Kidney glomerular epithelial cell (primary cell): ENCODE measurements at places on chromosomes 2 and 18.
A peak's percentile ranks its signal among the peaks of the same experiment; 100 is the strongest.

GRCh38 chr2:76381624-76382023 lies 670.9 kb upstream of the GCFC2 start:
- DNase-seq: no peak

GRCh38 chr2:84889332-84889731 lies 8.4 kb upstream of the TRABD2A start:
- no peak for DNase-seq

DNA sequence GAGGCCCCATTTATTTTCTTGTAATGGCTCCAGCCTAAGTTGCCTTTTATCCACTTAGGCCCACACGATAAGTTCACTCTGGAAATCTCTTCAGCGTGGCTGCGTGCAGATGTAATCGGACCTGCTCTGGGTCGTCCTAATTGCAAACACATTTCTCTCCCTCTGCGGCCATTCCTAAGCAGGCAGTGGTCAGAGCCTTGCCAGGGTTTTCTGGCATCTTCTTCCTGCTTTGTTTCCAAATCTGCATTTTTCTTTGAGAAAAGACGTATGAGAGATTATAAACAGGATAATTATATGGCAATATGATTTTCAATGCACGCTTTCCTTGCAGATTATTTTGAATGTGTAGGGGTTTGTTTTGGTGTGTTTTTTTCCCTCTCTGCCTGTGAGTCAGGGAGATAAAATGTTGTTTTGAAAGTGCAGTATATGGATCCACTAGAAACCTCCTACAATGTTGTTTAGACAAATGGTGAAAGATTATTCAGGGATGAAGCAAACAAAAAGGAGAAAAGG lies 239.4 kb upstream of the TANK start:
- DNase-seq: peak; percentile 37

DNA sequence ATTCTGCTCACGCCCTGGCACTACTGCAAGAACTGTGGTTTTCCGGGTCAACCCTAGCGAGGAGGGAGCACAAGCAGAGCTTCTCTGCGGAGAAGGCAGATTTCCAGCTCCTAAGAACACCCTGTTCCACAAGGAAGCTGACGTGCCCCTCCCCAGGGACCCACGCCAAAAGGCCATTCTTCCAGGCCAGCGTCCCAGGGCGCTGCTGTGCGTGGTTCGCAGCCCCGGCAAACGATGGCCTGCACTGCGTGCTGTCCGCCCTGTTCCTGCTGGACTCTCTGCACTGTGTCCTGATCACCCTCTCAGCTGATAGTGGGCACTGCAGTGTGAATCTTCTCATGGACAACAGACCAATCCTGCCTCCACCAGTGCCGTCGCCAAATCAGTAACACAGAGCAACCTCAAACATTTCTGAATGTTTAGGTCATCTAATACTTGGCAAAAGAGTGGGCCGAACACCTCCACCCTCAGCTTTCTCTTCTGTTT lies 49.1 kb downstream of the ADI1 start:
- DNase-seq: peak; percentile 46

DNA sequence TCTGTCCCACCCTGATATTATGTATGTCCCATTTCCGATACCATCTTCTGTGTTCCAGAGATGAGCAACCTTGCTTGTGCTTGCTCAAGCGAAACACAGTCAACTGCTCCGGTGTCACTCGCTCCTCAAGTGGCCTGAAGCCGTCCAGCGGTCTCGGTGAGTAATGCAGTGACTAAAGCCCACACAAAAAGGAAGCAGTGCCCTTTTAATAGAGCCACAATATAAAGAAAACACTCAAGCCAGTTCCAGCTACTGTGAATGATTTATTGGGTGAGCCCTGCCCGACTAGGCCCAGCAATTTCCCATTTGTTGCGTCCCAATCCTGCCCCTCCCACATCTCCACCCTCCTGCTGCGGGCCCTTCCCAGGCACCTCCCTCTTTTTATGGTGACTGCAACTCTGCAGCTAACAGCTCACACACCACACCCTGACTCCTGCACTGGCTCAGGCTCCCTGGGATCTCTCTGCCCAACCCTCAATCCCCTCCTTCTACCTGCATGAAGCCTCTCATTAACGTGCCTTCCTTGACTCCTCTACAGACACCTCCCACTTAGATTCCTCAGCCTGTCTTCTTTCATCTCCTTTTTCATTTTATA lies 44.2 kb upstream of the DSC1 start:
- peak; percentile 94 for DNase-seq

- no peak for DNase-seq
Measured at GRCh38 chr2:152369176-152369860, 34.3 kb downstream of the FMNL2 start.

GRCh38 chr2:36886664-36887063 lies 79.7 kb downstream of the STRN start:
- DNase-seq: no peak

GRCh38 chr2:213237787-213238186 lies 46.5 kb upstream of the SPAG16 start:
- no peak for DNase-seq

DNA sequence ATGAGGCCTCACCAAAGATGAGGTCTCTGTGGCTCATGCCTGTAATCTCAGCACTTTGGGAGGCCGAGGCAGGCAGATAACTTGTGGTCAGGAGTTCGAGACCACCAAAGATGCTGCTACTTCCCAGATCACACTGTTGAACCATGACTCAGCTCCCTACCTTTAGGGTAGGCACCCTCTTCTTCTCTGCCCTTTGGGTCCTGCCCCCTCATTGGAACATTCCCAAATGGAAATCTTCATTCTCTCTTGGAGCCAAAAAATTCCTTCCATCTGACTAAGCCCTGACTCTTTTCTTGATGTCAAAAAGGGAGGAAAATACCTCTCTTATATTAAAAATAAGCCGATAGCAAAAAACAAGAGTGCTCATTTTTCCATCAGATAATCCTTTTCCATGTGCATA lies 183.5 kb downstream of the PAX3 start:
- DNase-seq: no peak

DNA sequence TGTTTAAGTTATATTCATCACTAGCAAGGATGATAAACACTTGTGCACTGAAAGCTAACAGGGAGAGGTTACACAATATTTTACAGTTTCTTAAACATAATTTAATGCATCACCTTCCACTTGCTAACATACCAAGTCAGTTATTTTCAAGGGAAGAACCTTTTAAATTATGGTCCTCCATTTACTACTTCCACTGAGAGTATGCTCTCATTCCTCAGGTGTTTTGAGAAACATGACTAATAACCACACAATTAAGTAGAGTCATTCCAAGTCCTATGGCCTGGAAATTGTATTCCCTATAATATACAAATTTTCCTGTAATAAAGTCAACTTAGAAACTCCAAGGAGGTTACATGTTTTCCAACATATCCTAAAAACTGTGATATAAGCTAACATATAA lies 152.3 kb upstream of the STON1 start:
- peak; percentile 1 for DNase-seq

- no peak for DNase-seq
Measured at GRCh38 chr18:52953387-52953786, 613.4 kb downstream of the DCC start.

GRCh38 chr2:225319872-225320271 lies 79.6 kb upstream of the NYAP2 start:
- DNase-seq: no peak

- no peak for DNase-seq
Measured at GRCh38 chr2:127672341-127673224, 2.7 kb downstream of the LIMS2 start.

DNA sequence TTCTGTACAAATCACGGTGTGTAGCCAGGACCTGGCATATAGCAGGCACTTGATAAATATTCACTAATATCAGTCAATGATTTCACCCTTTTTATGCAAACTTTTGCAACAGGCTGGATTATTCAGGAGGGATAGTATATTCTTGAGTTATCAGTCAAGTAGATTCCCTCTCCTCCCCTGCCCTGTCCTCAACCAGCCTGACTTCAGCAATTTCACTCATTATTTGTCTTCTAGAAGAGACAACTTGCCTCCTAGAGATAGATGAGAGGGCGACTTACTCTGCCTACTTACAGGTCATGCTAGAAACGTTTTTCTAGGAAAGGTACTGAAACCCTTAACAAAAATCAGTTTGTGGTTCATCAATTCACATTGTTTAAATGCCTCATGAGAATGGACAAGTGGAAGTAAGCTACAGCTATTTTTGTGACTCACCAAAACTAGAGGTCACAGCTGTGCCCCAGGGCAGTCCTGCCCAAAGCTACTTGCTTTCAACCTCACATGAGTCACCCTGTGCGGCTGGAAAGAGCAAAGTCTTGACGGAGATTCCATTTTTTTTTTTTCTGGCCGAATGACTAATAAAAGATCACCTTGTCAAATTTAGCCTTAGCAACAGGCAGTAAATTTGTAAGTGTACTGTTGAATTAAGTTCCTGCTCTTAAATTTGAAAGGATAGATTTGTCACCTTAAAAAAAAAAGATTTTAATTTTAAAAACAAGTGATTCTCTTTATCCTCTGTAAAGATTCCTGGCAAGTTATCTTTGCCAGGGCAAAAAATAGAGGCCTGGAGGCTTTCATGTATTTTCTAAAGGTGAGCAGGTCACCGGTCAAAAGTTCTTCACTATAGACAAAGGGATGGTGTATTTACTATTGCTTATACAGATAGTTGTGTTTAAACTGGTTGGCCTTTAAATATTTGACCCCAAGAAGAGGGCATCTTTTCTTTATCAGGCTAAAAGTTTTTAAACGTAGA lies 109.0 kb upstream of the SLC35G4 start:
- DNase-seq: peak; percentile 88

- no peak for DNase-seq
Measured at GRCh38 chr2:203400805-203401585, 72.8 kb downstream of the ABI2 start.

GRCh38 chr2:161139098-161139987 lies 20.9 kb upstream of the TANK start:
- DNase-seq: peak; percentile 68

GRCh38 chr2:20216130-20217025 lies 8.6 kb downstream of the SDC1 start:
- no peak for DNase-seq

GRCh38 chr2:228224410-228224809 lies 42.9 kb upstream of the SPHKAP start:
- DNase-seq: no peak

DNA sequence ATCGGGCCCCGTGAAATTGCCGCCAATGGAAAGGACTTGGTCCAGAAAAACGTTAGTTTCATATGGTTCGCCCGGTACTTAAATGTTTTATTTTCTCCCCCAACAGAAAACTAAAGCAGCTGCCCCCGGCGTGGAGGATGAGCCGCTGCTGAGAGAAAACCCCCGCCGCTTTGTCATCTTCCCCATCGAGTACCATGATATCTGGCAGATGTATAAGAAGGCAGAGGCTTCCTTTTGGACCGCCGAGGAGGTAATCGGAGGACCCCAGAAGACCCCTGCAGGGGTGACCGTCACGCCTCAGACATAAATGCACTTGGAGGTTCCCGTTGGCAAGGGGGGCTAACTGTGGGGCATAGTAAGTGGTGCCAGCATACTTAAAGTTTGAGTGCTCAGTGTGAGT lies 742 bp downstream of the RRM2 start:
- no peak for DNase-seq

DNA sequence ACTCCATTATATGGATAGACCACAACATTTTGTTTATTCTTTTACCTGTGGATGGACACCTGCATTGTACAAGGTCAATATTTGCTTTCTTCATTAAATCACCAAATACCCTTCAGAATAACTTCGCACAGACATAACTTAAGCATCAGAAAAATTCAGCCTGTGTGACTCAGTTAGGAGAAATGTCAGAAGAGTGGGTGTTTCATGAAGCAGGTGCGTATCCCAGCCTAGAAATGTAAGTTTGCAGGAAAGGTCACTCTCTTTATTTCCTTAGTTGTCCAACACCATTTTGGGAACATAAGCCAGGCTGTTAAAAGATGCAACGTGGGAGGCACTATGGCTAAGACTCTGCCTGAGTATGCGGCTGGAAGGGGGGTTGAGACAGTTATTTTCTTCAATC lies 48.6 kb upstream of the FHL2 start:
- DNase-seq: no peak

GRCh38 chr2:218282173-218282991 lies 9.9 kb downstream of the TMBIM1 start:
- DNase-seq: no peak

- no peak for DNase-seq
Measured at GRCh38 chr2:238339814-238340213, 19.5 kb downstream of the TRAF3IP1 start.

- DNase-seq: no peak
Measured at GRCh38 chr18:43303376-43303775, 26.1 kb upstream of the SYT4 start.

DNA sequence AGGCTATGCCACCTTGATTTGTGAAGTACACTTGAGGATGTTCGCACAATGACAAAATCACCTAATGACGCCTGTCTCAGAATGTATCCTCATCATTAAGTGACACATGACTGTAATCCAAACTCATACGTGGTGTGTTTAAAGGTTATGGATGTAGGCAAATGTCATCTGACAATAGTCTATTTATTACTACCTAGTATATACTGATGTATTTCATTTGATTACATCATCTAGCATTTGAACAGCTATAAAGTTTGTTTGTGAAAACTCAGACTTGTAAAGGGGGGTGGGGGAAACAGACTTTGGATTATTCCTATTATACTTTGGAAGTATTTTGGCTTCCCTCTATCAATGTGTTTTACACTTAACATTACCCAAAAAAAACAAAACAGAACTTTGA lies 129.9 kb downstream of the TANC1 start:
- no peak for DNase-seq

DNA sequence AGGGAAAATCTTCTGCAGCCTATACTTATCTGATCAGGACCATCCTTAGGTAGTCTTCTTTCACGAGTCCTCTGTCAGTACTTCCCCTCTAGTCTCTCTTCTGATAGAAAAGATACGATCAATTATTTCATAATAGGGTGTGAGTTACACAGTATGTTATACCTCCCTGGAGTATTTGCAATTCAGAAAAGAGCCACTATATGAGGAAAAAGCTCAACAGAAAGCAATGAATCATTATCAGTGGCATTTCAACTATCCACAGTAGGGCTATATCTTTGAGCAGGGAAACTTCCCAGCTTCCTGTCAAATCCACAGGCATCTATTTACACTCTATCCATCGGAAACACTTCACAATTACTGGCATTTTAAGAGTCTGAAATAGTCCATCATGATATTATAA lies 105.3 kb upstream of the ACVR2A start:
- DNase-seq: no peak

DNA sequence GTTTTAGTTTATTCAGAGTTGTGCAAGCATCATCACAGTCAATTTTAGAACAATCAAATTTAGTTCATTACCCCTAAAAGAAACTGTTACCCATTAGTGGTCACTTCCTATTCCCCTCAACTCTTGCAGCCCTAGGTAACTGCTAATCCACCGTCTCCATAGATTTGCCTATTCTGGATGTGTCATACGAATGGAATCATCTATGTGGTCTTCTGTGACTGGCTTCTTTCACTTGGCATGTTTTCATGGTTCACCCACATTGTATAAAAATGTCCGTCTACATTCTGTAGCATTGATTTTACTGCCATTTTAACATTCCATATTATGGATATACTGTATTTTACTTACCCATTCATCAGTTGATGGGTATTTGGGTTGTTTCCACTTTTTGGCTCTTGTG lies 5.3 kb upstream of the CEP68 start:
- DNase-seq: no peak

GRCh38 chr18:72687736-72688135 lies 143.6 kb upstream of the CBLN2 start:
- DNase-seq: no peak
